Spleen (tissue), 13 donors: ENCODE measurements at places on chromosomes 6 and 20. TPM values are rescaled to one million over a fixed set of nuclear protein-coding genes. Genes with fewer than 3 reads are reported as not detected.

- no peak for DNase-seq
Measured at GRCh38 chr6:142378138-142378875, 76.5 kb downstream of the ADGRG6 start.

- DNase-seq, result no peak
Measured at GRCh38 chr6:148596891-148597455, 149.9 kb upstream of the UST start.

- no peak for DNase-seq
Measured at GRCh38 chr6:2140438-2141128, 104.8 kb downstream of the GMDS start.

DNA sequence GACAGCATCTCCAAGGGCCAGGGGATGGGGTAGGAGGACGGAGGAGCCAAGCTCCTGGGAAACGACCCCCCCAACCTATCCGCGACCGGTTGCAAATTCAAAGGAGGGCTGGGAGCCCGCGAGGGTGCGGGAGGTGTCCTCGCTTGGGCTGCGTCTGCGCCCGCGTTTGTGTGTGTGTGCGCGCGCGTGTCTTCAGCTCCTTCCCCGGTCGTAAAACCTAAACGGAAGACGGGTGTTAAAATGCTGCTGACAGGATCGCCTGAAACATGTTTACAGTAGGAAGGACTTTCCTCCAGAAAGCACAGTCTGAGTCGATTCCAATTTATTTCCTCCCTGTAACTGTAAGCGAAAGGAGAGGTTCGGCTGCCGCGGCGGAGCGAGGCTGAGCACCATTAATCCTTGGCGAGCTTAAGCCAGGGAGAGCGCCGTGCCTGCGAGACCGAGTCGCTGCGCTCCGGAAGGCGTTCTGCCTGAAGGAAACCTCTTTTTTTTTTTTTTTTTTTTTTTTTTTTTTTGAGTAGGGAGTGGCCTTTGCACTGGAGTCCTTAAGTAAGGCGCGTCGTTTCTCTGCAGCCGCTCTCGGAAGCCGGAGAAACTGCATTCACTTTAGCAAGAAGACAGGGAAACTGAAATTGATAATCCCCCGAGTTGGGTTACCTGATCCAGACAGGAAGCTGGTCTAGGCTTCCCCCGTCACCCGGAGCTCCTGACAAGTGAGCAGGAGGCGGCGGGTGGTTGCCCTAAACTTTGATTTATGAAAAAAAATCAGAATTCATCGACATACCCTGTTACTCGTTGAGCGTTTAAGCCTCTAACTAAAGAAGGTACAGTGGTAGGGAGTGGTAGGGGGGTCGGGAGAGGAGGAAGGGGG, 4.8 kb upstream of the SOX4 start:
- DNase-seq, result peak; percentile 85

GRCh38 chr20:40688129-40689099, 622 bp downstream of the MAFB start:
- DNase-seq, result no peak

- no peak for DNase-seq
Measured at GRCh38 chr6:162343198-162343935, 384.2 kb downstream of the PRKN start.

DNA sequence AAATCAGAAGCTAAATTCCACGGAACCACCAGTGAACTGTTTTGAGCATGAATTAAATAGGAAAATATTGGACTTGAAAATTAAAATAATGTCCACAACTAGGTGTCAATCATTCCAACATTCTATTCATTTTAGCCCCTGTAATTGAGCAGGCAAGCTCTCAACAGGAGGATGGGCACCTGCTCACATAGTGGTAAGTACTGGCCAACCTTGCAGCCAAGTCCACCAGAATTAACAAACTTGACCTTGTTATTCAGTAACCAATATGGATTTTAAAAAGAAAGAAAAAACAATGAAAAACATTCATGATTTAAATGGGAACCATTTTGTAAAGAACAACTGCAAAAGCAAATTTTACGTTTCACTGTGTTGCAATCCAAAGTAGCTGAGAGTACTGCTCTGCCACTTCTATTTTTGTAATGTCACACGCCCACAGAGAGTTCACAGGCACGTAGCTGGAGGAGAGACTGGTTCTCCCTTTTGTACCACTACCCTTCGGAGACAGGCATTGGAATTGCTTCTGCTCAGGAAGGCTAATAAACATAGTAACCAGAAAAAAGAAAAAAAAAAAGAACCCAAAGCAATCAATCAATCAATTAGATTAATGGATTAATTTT, 75.2 kb upstream of the F13A1 start:
- no peak for DNase-seq

DNA sequence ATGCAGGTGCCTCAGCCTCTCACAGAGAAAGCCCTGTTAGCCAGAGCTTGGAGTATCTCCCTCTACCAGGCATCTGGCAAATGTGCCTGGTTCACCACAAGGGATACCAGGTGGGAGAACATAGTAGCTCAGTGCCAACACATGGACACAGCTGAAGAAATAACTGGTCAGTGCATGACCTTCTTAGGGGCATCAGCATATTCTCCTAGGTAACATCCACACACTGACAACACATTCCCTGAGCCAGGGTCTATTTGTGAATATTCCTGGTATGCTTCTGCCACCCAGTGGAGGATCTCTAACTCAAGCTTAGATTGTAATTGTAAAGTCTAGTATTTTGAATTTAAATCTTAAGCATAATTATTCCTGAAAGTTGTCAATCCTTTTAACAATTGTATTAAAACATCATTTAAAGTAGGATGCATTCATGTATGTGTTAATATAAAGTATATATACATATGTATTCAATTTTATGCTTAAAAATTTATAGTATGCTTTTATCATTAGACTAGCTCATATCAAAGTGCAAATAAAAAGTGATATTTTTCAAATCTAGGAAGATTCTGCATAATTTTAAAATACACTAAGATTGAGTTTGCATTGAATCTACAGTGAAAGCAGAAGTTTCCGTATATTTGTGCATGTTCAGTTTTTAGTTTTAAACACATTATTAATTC, 45.3 kb upstream of the COL21A1 start:
- DNase-seq, result no peak

RNF182 gene
- polyA plus RNA-seq, result 0.03 TPM

SS18L1 gene
- 6.7 TPM for polyA plus RNA-seq

DNA sequence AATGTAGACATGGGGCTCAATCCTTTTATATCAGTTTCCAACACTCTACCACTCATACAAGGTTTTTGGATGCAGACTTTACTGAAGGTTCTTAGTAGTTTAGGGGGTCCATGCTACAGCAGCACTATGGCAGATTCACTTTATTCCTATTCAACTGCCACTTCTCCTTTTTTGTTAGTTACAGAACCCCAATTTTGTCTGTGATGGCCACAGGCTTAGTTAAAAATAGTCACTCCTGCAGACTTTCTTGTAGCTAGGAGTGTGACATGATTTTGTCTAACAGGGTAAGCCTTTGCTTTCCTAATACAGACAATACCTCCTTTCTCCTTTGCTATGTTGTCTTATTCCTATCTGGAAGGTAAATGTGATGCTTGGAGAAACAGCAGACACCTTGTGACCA, 90.0 kb upstream of the SLC24A3 start:
- DNase-seq, result no peak

DNA sequence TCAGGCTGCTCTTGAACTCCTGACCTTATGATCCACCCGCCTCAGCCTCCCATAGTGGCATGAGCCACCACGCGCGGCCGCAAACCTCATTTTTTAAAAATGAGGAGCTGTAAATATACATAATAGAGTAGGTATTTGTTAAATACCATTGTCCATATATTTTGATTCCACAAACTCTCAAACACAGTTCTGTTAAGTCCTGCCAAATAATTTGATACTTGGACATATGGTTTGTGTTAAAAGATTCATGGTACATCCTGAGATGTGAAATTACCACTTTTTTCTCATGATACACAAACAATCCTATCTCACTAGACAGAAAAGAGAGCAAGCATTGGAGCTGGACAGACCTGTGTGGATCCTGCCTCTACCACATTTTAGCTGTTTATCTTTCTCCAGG, 334.1 kb upstream of the KCNQ5 start:
- DNase-seq, result no peak

- DNase-seq, result no peak
Measured at GRCh38 chr20:14790190-14790589, 452.8 kb upstream of the FLRT3 start.

DNA sequence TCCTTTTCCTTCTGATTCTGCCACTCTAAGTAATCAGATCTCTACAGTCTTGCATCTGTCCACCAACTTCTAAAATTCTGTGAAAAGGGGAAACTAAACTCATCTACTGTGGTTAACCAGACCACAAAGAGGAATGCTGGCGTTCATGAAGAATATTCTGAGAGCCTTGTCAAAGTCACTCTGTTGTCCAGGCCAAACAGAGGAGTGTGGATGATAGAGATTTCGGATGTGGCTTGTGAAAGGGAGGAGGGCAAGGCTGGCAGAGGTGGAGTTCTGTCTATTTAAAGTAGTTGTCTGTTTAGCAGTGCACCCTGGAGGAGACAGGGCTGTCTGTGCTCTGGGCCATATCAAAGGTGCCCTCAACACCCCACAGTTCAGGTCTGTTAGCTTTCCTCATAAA, 33.9 kb downstream of the CCN2 start:
- DNase-seq, result no peak

- DNase-seq, result no peak
Measured at GRCh38 chr20:38890497-38890818, 35.8 kb upstream of the FAM83D start.

DNA sequence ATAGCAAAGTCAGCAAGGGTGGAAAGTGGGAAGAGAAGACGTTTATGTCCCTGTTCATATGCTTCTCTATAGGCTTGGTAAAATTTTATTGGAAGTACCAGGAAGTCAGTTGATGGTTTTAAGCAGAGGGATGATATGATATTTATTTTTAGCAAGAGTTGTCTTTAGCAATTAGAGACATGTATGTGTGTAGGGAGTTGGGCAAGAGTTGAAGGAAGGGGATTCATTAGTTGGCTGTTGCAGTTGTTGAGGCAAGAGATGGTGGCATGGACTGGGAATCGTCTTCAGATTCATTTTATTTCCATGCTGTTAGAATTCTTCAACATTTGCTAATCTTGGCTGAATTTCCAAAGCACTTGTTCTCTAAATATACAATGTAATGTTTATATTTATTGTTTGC, 85.6 kb downstream of the QKI start:
- no peak for DNase-seq

GRCh38 chr6:9404351-9405146, 969.2 kb upstream of the SLC35B3 start:
- no peak for DNase-seq

IL17F gene
- polyA plus RNA-seq, result not detected

TDP2 gene
- 36.0 TPM for polyA plus RNA-seq

- no peak for DNase-seq
Measured at GRCh38 chr6:18893540-18894269, 506.6 kb downstream of the RNF144B start.

GRCh38 chr20:20276811-20277530, 90.9 kb upstream of the INSM1 start:
- no peak for DNase-seq

GRCh38 chr6:16055852-16056251, 73.0 kb upstream of the MYLIP start:
- DNase-seq, result no peak

DNA sequence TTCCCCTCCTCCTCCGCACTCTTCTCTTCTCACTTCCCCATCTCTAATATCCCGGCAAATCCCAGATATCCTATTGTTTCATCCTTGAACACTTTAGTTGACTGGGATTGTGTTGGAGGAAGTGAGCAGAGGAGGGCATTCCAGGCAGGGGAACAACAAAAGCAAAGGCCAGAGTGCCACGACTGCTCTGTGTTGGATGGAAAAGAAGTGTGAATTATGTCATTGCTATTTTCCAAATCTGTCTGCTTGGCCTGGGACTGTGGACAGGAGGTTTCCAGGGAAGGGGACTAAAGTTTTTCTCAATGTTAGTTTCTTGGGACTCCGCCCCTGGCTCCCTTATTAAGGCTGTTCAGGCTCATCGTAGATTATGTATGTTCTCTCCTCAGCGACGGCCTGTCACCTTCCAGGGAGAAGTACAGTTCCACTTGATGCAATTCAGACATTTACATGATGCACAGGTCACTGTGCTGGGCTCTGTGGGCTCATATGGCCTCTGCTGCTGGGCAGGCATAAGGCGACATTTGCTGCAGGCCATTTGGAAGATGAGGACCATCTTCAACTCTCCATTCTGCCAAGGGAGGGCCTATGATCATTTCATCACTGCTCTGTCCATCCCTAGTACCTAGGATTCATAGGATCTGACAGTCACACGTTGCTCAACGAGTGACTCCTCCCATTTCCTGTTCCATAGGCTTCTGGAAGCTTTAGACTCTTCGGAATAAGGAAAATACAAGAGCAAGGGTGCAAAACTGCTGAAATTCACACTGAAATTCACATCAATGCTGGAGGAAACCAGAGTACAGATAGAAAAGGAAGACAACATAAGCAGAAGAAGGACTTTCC, 99.1 kb upstream of the KCNK16 start:
- DNase-seq, result no peak

DNA sequence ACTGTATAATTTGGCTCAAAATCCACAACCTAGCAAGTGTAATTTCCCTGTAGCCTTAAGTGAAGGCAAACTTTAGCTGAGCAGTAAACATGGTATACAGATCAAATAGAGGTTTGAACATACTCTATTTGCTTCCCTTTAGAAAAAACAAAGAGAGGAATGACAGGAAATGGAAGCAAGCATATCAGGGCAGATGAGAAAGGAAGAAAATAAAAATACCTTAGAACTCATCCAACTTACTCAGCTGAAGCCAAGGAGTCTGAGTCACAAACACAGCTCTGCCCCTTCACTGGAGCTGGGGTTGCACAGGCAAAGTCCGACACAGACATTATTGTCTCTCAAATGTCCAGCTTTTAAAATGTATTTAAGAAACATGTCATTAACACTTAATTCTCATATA, 379.9 kb upstream of the IRAK1BP1 start:
- no peak for DNase-seq

GRCh38 chr20:346640-347316, at the start of gene NRSN2:
TSS of gene NRSN2 (plus strand) at chr20:347111. CDS start at chr20:349644, 2,533 bp downstream.
- DNase-seq, result peak; percentile 87

DNA sequence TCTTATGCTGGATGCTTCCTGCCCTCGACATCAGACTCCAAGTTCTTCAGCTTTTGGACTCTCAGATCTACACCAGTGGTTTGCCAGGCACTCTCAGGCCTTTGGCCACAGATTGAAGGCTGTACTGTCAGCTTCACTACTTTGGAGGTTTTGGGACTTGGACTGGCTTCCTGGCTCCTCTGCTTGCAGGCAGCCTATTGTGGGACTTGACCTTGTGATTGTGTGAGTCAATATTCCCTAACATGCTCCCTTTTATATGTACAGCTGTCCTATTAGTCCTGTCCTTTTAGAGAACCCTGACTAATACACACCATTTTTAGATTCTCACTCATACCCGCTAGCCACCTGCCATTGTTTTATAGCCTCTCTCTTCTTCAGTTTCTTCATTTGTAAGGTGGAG, 382.1 kb upstream of the TSHZ2 start:
- no peak for DNase-seq

DNA sequence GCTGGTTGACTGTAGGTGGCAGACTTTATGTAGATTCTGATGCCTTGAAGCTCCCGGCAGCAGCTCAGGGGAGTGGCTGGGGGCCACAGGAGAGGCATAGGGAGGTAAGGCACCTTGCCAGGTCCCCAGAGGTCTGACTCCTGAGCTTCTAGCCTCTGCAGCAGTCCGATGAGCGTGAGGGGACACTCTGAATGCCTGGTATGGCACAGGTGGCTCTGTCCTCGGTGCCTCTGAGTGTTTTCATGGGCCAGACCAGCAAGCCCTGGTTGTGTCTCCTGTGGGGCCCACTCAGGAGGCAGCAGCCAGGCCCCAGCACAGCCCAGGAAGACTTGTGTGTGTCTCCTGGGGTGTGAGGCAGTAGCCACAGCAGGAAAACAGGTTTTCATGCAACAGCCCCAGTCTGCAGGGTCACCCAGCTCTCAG, 39.7 kb upstream of the IRF4 start:
- no peak for DNase-seq
